Stimulated activated CD8-positive, alpha-beta memory T cell treated with anti-CD3 and anti-CD28 coated beads, Interleukin-4, amount 100 ng/mL, for 48 hours (primary cell): ENCODE measurements at places on chromosomes 3 and 15.

DNA sequence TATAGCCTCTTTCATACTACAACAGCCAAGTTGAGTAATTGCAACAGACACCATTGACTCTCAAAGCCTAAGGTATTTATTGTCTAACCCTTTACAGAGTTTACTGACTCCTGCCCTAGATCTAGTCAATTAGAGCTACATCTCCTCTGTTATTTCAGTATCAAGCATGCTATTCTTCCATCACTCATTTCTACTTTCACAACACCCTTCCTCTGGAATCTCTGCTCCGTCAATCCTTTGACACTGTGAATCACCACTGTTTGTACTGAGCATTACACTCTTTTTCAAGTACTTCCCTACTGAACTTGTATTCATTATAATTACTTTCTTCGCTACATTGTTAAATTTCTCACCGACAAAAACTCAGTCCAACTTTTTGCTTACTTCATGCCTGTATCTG is 121.8 kb downstream of the ZNF609 start:
- no peak for DNase-seq

DNA sequence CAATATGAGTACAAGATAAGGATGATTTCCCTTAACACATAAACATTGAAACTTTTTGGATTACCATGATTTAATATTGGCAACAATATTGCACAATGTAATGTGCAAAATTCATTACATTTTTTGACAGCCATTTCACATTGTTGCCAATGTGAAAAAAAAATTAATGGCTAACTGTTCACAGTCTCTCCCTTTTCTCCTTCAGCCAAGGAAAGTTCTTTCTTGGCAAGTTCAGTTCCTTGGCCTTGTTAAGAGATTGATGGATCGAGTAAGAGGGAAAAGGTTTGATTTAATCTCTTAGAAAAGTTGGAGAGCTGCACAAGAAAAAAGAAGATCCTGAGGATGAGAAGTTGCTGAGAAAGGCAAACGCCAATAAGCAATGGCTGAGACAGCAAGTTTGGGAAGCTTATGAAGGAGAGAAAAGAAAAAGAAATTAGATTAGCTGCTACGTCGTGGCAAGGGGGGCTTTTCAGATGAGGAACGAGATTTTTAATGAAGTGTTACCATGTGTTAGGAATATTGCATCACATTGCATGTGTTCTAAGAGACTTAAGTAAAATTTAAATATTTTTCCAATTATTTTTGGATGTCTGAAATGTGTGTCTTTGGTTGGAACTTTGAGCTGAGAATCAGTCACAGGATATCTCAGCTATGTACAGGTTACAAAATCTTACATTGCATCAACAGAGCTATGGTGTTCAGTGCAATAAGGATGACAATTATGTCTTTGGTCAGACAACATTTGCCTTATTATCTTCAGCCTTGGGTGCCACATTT is 61.4 kb upstream of the ZNF280D start:
- no peak for DNase-seq

DNA sequence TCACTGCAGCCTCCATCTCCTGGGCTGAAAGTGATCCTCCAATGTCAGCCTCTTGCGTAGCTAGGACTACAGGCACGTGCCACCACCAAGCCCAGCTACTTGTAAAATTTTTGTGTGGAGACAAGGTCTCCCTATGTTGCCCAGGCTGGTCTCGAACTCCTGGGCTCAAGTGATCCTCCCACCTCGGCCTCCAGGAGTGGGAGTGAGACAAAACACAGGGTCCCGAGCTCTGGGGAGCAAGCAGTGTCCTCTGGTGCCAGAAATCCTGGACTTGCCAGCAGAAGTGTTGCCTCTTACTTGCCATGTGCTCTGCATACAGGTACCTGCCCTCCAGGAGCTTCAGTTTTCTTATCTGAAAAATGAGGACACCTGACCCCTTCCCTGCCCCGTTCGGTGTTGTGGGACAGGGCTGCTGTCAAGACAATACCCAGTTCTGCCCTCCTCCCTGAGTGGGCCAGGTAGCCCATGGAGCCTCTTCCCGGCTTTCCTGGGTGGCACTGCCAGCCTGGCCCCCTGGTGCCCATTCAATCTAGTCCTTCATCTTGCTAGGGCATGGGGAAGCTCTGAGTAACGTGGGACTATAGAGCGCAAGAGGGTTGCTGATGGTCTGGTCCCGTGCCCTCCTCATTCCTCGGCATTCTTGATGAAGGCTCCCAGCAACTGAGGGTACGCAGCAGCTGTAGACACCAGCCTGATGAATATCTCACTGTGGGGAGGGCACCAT is 164.6 kb downstream of the GOLGA6L4 start:
- DNase-seq: no peak

DNA sequence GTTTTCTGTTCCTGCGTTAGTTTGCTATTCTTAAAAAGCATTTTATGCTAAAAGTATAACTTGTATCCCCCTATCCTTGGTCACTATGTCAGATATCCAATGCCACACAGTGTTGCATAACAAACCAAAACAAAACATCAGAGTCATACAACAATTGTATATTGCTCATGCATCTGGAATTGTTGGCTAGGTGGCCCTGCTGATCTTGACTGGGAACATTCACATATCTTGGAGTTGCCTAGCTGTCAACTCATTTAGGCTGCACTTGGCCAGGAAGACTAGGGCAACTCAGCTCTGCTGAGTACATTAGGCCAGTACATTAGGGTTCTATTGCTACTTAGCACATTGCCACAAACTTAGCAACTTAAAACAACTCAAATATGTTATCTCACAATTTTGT is 706.5 kb upstream of the UBE2E2 start:
- no peak for DNase-seq

DNA sequence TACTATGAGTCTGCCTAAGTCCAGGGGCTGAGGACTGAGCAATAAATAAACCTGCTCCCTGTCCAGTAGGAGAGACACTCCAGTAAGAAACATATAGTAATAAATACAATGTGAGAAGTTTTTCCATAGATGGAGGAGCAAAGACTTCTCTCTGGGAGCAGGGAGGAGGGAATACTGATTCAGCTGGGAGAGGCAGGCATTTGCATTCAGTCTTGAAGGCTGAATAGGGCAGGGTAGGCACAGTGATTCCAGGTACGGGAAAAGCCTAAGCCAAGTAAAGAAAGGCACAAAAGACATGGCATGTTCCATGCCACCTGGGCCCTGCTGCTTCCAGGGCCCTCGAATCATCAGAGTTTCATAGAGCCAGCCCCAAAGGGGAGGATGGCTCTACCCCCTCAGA is 59.6 kb upstream of the GLCE start:
- no peak for DNase-seq

DNA sequence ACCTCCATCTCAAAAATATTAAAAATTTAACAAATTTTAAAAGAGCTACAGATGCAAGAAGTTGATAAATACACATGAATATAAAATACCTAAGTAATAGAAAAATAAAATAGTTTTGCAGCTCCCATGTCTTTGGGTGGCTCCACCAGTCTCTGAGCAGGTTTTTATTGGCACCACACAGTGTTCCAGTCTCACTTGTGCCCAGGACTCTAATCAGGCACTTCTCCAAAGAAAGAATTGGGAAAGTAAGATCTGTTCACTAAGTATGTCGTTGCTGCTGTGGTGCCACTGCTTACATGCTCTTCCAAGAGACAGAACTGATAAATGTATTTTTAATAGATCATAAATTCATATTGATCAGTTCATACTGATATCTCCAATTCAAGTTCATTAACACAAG is 92.5 kb upstream of the ABI3BP start:
- DNase-seq: no peak

DNA sequence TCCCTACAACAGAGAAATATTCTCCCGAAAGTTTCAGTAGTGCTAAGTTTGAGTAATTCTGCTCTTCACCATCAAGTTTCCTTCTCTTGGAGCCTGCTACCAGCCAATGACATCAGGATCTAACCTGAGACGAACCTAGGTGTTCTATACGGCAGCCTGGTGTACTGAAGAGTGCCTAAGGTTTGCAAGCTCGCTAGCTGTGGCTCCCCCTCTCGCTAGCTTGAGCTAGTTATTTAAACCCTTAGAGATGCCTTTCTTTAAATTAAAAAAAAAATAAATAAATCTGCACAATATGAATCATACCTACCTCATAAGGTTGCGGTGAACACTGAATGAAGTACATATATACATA is 1.4 kb upstream of the COL8A1 start:
- DNase-seq: no peak

DNA sequence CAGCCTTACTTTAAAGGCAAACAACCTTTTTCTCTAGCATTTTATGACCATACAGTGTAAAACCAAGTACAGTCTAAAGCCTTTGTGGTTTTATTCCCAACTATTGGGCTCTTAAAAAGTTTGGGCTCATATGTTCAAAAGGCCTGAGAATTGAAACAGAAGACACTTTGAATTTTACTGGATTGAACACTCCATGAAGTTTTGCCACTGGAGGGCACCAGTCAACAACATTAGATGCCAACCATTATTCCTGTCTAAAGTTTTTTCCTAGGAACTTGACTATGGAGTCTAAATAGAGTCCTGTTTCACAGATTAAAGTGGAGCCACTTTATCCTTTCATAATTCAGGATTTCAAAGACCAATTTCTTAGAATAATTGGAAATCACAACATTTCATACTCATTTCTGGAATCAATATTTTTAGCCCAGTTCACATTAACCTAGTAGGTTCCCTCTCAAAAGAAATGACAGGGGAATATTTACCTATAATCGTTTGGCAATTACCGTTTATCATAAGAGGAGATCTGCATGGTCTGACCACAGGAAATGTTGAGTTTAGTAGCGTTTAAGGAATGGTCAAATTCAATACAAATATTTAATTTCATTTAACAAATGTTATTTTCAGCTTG is 244.1 kb upstream of the PDZRN3 start:
- no peak for DNase-seq

DNA sequence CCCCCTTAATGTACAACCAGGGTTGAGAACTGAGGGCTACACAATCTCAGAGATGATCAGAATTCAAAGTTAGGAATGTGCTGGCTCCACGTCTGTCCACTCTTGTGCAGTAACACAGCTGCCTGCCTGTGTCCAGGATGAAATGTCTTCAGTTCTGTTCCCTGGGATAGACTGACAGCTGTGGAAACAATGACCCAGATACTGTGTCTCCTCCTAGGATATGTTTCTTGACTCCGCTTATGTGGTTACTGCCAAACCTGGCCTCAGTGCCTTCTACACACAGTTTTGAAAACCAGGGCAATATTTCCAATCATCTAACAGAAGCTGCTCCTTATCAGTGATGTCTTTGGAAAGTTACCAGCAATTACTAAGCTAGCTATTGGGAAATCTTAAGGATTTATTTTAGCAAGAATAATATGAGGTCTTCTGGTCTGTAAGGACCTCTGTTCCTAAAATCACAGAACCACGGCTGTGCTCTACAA is 67.6 kb downstream of the NOX5 start:
- DNase-seq: no peak

DNA sequence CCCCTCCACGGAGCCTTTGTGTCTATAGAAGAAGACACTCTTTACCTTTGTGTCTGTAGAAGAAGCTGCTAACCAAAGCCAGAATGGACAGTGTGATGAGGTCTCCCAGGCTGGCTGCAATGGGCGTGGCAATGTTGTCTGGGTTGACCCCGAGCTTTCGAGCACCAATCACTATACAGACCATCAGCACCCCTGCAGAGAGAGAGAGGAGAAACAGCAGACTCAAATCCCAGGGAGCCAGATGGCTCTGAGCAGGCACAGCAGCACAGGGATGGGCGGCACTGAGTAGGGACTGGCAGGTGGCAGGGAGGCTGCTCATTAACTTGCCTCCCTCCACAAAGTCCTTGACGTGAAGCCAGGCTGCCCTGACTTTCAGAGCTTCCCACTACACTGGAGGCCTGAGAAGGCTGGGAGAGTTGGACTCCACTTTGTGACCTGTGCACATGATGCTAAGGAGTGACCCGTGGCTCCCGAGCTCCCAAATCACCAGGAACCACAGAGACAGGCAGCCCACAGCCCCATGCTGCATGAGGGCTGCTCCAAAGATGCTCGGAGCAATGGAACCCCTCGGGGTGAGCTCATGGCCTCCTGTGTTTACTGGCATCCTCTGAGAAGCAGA is 53.9 kb downstream of the ROPN1B start:
- DNase-seq: peak; percentile 10

GRCh38 chr3:11000528-11000927 is 8.0 kb downstream of the SLC6A1 start:
- no peak for DNase-seq

DNA sequence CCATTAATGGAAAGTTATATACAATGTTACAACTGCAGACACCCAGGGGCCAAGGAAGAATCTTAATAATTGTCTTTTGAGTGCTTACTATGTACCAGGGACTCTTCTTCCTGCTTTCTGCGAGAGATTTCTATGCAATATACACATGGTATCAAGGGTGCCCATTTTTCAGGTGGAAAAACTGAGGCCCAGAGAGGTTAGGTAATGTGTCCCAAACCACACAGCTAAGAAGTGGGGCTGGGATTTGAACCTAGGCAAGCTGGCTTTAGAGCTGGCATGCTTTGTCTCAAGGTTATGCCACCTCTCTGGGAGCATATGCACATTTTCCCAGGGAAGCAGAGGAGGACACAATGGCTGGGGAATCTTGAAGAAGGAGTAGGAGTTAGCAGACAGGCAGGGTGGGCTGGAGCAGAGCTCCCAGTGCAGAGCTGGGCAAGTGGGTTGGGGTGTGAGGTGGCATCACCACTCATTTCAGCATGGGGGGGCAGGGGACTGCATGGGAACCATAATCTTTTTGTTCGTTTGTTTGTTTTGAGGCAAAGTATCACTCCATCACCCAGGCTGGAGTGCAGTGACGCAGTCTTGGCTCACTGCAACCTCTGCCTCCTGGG is 339.8 kb upstream of the LRRFIP2 start:
- DNase-seq: no peak

- no peak for DNase-seq
These were observed 16.0 kb downstream of the CAPN3 start for GRCh38 chr15:42375252-42375651.

DNA sequence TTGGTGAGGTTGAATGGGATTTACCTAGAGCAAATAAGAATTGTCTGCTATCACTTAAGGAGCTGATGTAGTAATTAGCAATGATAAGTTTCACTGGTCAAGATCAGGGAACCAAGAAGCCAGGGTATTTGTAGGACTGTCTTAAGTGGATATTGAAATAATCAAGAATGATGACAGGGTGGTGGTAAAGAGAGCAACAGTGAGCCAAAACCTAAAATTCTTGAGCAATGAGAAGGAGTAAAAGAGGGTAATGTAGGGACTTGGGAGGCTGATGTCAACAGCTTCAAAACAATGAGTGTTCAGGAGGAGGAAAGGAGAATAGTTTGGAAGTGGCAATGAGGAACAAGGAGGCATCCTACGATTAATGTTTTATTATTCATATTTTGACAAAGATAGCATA is 31.5 kb upstream of the SLC2A2 start:
- no peak for DNase-seq
